ENCODE measurements at places on chromosomes 16 and 17.

GRCh38 chr17:19978805-19979211, 1.2 kb upstream of the AKAP10 start:
- DNase-seq = no peak

DNA sequence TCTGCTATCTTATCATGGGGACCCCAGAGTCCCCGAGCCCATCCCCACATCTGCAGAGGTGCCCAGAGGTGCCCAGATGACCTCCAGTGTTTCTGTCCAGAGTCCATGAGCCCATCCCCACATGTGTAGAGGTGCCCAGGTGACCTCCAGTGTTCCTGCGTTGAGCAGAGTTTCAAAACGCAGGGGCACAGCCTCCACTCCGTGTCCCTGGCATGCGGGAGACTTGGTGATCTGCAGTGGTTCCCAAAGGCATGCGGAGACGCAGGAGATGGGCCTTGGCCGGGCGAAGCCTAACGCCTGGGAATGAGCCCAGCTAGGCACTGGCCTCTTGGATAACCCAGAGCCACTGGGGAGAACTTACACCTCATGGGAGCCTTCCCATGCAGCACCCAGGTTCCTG, 41.3 kb downstream of the COX4I1 start:
- DNase-seq = no peak

DNA sequence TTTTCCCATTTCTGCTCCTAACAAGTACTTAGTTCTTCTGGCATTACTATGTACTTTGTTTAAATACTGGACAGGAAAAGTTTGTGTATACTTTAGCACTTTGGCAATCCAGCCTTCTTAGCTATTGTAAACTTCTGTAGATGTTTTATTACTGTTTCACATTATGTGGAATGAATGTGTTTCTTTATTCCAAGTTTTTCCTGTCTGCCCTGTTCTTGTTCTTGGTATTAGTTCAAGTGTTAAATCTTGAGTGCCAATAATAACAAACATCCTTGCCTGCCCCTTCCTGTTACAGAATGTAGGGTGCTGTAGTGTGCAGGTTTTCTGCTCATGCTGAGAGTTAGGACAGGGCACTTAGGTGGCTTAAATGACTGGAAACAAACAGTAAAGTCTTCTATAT, 7.3 kb upstream of the CAPNS2 start:
- no peak for DNase-seq

- no peak for DNase-seq
Measured at GRCh38 chr16:74439685-74440084, 18.4 kb upstream of the CLEC18B start.

DNA sequence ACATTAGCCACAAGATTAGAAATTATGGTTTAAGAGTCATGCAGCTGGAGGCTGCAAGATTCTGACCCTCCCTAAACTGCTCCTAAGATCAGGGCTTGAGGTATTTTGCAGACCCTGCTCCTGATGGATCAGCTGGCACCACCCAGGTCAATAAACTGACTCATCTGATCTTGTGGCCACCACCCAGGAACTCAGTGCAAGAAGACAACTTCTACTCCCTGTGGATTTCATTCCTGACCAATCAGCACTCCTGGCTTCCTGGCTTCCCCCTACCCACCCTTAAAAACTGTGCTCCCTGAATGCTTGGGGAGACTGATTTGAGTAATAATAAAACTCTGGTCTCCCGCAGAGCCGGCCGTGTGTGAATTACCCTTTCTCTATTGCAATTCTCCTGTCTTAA, 25.0 kb upstream of the MILR1 start:
- DNase-seq = no peak

- DNase-seq = no peak
Measured at GRCh38 chr17:31202968-31203367, 94.1 kb downstream of the OMG start.

DNA sequence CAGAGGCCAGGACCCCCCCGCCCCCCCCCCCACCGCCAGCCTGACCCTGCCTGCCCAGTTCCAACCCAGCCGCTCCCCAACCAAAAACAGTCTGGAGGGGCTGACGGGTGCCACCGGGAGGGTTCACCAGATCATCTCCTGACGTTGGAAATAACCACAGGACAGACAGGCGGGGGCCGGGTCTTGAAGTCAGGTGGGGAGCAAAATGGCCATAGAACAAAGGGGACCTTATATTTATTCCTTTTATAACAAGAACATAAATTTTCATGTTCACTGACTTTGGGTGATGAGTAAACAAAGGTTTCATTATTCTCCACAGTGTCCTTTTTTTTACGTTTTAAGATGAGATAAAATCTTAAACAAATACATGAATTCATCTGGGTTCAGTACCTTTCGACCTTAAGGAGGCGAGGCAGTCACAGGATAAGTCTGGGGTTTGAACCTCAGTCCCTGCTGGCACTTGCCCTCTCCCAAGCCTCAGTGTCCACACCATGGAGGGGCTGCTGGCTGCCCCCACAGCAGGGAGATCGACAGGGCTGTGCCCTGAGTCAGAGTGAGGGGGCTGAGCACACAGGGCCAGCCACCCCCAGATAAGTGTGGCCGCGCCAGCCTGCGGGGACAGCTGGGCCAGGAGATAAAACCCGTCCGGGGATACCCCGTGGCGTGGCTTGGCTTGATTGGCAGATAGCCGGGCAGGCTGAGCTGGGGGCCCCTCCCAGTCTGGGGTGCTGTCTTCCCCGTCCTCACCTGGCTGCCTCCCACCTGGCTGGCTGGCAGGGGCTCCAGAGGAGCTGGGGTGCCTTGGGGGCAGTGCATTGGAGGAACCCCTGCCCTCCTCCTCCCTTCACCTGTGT, 15.0 kb downstream of the SLC7A5 start:
- DNase-seq = peak; percentile 45

GRCh38 chr17:76524598-76525512, 12.7 kb downstream of the CYGB start:
- no peak for DNase-seq

Measured in NAMALWA (cell line).